ENCODE measurements at places on chromosomes 1 and 21.

DNA sequence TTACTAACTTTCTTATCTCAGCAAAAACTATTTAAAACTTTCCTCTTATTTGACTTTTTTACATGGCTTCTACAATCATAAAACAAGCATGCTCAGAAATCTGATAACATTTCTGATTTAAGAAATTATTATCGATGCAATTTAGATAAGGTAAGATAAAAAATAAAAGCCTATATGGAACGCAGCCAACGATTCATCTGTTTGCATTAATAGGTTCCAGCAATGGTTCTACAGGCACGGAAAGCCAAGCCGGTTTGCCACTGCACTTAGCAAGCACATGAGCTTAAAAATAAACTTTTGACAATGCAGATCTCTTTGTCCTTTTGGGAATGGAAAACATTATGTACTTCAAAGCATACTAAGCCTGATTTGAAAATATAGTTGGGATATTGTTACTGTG, 77.5 kb upstream of the KCNK2 start:
- no peak for DNase-seq

DNA sequence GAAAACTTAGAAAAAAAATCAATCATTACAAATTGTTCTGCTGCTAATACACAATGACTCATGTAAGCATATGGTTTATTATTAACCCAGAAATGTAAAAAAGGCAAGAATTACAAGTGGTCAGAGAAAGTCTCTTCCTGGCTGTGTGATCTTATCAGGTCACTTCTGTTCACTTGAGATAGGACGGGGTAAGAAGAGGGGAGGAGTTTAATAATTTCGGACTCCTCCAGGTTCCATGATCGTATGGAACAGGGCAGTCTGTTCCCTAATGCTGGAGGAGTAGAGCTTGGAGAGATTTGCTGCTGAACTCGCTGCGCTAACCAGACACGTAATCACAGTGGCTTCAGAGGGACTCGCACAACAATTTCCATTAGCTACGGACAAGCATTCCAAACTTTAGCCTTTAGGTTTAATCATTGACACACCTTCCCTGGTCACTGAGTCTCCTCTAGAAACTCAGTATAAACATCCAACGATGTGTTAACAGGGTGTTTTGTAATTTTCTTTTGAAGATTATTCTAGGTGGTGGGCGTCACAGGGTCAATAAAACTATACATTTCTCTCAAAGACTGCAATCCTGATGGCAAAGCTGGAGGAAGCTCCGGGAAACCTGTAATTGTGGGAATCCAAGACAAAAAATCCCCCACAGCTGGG, 1.3 kb downstream of the CRYZ start:
- DNase-seq: no peak

DNA sequence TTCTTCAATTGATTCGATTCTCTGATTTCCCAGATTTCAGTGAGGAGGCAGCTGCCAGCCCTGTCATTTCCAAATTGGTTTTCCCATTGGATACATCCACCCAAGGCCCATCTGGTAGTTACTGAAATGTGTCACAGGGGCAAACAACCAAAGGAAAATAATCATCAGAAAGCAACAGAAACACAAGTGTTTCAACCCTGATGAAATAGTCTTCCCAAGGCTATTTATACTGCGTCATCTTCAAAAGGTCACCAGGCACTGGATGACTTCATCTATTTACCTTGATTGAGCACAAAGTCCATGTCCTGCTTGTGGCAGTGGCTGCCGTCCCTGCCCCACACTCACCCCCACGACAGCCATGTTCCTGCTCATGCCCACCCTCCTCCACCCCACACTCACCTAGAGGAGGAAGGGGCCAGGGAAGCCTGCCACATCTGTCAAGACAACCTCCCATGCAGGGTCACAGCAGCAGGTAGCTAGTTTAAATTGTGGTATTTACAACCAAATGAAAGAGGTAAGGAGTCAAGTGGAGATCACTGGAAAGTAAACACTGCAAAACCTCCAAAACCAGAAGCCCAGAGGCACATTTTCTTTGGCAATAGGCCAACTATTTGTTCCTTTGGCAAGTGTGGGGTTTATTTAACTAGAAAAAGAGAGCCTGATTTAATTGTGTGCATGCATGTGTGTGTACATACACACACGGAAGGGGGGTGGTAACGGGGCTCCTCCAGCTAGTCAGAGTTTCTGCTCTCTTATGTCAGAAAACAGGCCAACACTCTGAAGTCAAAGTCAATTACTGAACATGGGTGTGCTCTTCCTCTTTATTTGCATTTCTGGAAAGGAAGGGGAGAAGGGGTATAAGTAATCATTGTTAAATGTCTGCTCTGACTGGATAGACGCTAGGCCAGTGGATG, 49.5 kb upstream of the RAB4A start:
- DNase-seq: no peak

DNA sequence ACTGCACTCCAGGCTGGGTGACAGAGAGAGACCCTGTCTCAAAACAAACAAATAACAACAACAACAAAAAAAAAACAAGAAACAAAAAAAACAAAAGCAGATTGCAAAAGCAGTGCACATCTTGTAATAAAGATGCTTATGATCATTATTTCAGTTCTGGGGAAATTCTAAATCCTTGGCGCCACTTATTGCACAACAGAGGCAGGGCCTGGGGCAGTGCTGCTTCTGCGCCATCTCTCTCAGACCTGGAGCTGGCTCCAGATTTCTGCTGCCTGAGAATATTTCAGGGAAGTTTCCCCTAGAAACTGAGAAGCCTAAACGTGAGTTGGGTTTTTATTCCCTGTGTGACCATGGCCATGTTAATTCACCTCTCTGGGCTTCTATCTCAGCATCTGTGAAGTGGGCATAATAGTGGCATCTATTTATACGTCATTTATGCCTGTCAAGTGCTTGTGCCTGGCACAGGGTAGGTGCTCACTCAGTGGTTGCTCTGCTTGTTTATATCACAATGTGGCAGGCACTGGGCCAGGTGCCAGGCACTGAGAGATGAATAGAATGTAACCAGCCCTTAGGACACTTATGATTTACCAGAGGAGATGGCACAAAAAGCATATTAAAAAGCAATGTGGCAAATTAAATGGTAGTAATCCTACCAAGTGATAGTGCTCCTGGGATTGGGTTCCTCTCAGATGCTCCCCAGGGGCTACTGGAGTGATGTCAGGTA, 67.9 kb downstream of the MDM4 start:
- DNase-seq: no peak

DNA sequence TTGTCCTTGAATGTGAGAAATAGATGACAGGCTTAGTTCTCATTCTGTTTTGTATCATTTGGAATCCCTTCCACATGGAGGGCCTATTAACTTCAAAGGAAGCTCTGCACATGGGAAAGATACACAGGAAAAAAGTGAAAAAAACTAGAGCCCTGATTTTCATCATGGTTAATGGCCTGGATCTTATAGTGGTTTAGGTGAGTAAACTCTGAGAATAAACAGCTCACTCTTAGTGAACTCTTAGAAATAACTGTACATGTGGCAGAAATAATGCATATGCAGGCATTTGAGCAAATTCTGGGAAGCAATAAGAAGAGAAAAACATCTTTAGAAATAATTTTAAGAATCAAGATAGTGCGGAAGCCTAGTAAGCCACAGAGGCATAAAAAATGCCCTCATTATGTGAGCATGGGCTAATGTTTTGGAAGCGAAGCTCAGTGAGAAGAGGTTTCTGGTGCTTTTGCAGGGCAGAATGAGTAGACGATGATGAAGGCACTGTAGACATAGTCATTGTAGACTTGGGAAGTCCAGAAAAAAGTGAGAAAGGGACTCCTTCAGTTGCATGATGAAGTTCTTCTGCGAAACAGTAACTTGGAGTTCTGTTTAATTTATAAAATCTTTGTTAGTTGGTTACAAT, 279.9 kb downstream of the DNM3 start:
- no peak for DNase-seq

- DNase-seq: no peak
Observed at GRCh38 chr1:110097507-110098221, 14.6 kb upstream of the UBL4B start.

Measured in cortex of kidney (tissue), 1 donor.